ENCODE measurements at places on chromosomes 3 and 15.

DNA sequence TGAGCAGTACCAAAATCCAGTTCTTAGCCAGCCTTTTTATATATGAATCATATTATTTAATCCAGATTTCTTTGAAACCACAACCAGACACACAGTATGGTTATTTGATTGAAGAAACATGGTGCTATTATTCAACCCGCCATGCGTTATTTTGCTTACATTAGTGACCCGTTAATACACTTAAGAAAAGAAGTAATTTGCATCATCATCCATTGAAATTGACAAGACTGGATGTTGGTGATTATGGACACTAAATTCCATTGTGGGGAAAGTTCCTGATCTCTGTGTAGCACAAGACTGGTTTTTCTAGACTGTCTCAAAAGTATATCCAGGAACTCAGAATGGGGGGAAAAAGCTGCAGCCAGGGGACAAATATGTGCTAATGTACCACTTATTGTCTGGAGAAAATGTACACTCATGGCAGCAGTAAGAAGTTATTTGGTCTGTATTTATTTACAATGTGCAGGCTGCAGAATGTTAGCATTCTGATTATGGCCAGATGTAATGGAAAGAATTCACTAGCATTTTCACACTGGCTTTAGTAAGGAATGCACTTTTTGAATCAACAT lies 80.3 kb downstream of the FILIP1L start:
- DNase-seq: no peak

DNA sequence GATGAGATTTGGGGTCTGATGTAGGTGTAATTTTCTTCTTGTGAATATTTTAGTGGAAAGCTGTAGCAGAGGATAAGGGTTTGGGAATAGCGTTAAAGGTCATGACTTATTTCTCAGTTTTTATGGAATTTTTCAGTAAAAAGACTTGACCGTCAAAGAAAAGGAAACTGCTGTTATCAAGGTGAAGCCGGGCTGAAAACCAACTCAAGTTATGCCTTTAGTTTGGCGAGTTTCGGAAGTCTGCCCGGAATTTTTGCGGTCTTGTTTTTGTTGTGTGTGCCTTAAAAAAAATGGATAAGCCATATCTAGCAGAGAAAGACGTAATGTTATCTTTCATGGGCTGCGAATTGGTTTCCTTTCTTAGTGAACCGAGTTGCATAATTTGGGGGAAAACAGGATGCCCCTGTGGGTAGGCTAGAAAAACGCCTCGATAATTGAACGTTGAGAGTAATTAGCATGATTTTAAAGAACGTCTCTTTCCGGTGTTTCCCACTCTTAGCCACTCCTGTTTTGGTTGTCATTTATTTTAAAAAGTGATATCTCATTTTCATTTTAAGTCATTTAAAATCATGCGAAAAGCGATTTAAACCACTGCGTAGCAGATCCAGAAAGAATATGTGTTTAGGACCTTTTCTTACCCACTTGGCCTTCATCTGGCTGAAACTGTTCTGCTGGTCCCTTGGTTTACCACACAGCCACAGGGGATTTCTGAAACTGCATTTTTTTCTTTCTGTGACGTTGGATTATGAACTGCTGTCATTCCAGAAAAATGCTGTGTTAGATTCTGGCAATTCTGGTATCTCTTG lies 1.1 kb downstream of the NFKBIZ start:
- DNase-seq: no peak

DNA sequence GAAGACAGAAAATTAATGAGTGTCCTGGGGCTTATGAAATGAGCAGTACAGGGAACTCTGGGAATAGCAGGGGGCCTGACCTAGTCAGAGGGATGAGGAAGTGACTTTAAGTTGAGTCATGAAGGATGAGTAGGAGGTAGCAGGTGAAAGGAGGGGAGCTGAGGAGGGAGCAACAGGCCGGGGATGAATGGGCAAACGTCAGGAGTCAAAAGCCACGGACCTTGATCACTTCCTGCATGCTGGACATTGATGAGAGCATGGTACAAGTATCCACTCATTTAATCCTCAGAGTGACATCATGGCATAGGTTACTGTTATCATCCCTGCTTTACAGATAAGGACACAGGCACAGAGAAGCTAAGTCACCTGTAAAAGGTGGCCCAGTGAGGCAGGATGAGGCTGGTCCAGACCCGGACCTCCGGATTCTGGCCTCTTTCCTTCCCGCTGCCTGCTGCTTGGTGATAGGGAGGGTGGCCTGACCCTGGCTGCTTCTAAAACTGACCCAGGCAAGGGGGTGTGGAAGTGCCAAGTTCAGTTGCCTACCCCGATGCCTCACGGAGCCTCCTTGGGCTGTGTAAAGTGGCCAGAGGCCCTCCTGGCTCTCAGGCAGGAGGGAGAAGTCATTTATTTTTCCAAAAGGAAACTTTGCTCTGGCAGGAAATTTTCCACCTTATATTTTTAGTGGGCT lies 7.6 kb downstream of the CORO2B start:
- DNase-seq: no peak

- DNase-seq: no peak
Observed at GRCh38 chr3:171815973-171816595, 5.8 kb upstream of the PLD1 start.

DNA sequence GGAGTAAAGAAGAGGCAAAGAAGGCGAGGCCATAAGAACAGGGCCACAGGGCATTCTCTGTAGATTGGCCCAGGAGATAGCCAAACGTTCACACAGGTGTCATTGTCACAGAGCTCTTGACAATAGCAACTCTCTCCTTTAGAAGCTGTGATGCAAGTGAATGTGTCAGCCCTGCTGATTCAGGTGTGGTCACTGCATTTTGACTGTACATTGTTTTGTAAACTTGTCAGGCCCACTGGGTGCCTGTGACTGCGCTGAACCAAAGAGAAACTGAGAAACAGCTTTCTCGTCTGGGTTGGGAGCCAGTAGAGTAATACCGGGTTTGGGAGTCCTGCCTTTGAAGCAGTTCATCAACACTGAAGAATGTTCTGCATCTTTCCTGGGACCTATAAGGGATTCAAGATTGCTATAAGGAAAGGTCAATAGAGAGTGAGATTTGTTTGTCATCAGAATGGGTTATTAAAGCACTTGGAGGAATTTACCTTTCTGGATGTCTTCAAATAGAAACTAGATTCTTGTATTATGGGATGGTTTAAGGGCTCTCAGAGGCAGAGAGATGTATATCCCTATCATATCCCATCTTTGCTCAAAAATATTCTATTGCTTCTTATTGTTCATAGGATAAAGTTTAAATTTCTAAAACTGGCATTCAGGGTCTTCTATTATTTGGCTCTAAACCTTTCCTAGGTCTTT lies 45.4 kb downstream of the TMEM45A start:
- DNase-seq: no peak

DNA sequence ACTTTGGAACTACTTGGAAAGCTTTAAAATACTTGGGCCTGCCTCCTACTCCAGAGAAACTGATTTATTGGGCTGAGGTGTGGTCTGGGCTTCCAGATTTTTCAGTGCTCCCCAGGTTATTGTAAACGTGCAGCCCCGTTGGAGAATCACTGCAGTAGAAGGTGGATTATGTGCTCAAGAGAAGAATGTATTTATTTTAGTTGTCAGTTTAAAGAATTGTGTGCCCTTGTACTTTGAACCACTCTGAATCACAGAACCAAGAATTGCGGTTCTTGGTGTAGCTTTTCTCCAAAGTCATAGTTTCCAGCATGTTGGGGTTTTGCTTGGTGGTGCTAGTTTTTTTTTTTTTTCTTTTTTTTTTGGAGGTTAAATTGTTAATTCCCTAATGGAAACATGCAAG lies 1.6 kb downstream of the TATDN2 start:
- no peak for DNase-seq

GRCh38 chr3:151871639-151872468 lies 1.6 kb upstream of the SUCNR1 start:
- no peak for DNase-seq

- DNase-seq: no peak
Observed at GRCh38 chr15:62128916-62129315, 36.2 kb downstream of the C2CD4B start.

DNA sequence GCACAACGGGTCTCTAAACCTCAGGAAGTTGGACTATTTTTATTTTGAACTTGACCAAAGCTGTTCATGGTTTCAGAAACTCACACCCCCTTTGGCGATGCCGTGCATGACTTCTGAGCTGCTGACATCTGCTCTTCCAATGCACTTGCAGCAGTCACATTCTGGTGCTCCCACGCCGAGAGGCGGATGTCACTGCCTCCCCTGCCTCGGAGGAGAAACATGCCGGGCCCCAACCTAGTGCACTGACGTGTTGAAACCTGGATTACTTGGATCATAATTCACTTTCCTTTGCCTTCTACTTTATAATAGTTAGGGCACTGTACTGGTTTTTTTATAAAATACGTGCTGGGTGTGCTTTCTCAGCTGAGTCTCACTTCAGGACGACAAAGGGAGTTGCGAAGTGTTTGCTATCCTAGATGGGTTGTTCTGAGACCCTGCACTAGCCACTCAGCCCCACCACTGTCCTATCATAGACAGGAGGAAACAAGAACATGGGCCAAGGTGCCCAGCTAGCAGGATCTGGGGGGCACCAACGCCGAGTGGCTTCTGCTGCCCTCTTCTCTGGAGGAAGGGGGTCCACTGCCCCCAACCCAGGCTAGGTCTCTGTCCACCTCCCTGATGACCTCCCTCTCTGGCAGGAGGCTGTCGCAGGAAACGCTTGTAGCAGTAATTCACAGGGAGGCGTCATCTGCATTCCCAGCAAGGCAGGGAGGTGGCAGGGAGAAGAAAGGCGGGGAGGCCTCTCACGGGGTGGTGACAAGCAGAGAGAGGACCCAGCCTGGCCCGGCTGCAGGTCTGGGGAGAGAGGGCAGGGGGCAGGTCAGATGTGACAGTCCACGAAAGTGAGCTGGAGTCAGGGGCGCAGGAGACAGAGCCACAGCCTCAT lies 158.8 kb upstream of the IQSEC1 start:
- DNase-seq: no peak

- DNase-seq: no peak
Observed at GRCh38 chr3:190697502-190697830, 165.0 kb downstream of the GMNC start.

GRCh38 chr3:72595376-72595775 lies 252.9 kb downstream of the SHQ1 start:
- no peak for DNase-seq

DNA sequence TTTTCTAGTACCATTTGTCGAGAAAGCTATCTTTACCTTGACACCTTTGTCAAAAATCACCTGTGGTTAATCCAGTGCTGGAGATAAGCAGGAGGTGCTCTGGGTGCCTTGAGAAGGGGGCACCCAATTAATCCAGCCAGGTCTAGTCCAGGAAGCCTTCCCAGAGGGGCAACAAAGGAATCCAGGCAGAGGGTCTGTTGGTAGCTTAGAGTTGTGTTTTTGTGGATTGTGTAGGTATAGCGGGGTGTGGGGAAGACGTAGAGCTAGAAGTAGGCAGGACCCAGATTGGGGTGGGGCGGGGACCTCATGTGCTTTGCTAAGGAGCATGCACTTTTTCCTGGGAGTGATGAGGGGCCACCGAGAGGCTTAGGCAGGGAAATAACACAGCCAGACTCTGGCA lies 6.0 kb upstream of the PIGZ start:
- DNase-seq: no peak

Data from stimulated activated CD4-positive, alpha-beta T cell treated with anti-CD3 and anti-CD28 coated beads, Interleukin-12 subunit alpha, Interleukin-12 subunit beta, amount 100 ng/mL, for 4 hours (primary cell).